SIG-M5 (cell line): ENCODE measurements at places on chromosomes 4 and X.

DNA sequence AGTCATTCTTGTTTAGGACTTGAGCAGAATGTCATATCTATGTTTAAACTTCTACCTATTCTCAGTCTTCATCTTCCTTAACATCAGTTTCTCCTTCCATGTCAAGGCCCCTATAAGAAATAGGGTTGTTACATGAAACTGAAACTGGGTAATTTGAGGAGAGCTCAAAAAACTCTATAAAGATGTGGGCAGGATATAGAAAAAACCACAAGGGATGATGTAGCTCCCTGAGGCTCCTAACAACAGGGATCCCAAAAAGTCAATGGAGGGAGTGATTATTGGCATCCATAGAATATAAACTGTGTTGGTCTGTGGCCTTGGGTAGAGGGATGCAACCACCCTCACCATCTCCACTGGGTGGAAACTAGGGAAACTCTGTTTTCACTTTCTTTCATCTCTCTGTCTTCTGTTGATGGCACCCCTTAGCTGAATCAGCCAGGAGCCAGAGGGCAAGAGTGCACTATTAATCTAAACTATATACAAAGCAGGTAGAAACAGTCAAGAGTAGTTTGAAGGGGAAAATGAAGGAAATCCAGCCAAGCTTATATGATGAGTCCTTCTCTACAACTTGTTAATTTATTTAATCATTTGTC, 27.6 kb downstream of the C4orf54 start:
- no peak for DNase-seq

- no peak for DNase-seq
Observed at GRCh38 chrX:28550331-28550872, 36.8 kb upstream of the IL1RAPL1 start.

DNA sequence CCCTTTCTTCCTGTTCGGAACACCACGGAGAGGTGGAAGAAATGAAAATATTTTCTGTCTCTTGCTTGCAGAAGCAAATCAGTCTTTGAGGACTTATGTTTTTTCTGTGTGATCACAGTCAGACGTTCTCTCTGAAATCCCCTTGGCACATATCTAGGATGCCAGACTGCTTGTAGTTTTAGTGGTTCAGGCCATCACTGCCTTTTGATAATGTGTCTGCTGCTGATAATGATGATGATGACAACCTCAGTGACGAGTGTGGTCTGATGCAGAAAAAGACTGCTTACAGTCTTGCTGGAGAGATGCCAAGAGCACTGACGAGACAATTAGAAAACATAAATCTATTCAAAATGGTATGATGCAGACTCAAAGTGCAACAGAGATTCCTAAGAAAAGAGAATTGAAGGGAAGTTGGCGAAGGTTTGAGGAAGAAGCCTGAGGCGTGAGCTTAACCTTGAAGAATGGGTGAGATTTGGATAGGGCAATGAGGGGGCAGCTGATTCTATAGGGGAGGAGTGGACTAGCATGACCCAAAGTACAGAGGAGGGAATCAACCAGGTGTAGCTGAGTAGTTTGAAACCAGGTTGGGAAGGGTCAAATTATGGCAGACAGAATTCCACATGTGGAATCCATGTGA, 7.9 kb downstream of the RAB33A start:
- no peak for DNase-seq

DNA sequence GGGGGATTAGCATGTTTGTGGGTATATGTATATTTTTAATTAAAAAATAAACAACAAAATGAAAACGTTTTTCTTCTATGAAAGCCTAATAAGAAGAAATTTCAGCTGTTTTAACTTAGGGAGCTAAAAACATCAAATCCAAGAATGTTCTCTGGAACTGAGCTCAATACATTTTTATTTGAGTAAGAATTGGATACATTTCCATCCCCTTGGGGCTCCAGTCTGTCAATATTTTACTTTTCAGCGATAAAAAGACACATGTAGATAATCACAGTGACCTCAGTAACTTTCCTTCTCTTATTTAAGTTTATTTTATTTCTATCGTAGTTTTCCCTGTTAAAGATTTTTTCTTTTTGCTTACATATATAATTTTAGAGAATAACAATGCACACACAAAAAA, 59.3 kb downstream of the ELOVL6 start:
- no peak for DNase-seq

DNA sequence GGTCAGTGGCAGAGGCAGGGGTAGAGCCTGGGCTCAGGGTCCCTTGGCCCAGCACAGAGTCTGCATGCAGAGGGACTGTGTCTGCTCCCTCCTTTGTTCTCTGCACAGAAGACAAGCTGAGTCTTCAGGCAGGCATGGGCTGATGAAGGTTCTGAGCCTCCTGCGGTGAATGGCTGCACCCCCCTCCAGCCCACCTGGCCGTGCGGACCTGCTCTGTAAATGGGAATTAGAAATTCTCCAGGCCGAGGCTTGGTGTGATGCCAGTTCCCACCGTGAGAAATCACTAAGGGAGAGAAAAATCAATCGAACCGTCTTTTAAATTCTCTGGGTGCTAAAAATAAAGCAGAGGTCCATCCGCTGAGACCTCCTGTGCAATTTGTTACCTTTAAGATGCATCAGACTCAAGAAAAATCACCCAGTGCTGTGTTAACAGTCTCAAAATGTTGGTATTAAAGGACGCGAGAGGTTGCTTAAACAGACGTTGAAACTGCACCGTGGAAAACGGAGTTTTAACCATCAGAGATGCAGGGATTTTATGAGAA, 96.0 kb downstream of the WFS1 start:
- no peak for DNase-seq

GRCh38 chrX:154991039-154991438, 31.5 kb downstream of the F8 start:
- DNase-seq: no peak

DNA sequence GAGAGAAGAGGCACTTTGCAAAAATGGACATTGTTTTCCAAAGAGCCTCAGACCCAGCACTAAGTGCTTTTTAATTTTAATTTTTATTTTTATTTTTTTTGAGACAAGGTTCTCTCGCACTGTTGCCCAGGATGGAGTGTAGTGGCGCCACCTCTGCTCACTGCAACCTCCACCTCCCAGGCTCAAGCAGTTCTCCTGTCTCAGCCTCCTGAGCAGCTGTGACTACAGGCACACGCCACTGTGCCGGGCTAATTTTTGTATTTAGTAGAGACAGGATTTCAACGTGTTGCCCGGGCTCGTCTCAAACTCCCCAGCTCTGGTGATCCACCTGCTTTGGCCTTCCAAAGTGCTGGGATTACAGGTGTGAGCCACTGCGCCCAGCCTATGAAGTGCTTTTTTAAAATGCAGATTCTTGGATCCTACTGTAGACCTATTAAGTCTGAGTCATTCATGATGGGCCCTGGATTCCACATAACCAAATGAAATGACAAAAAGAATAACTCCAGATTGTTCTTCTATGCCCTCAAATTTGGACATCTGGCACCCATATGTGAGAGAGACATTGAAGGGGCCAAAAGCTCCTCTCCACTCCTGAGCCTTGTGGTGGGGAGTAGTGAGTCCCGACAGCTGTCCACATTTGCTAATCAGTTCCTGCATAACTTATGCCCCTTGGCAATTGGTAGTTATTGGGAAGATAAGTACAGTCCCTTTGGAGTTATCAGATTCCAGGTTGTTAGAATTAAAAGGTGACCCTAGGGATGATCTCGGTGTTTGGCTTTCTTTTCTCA, 3.6 kb downstream of the NOCT start:
- no peak for DNase-seq

DNA sequence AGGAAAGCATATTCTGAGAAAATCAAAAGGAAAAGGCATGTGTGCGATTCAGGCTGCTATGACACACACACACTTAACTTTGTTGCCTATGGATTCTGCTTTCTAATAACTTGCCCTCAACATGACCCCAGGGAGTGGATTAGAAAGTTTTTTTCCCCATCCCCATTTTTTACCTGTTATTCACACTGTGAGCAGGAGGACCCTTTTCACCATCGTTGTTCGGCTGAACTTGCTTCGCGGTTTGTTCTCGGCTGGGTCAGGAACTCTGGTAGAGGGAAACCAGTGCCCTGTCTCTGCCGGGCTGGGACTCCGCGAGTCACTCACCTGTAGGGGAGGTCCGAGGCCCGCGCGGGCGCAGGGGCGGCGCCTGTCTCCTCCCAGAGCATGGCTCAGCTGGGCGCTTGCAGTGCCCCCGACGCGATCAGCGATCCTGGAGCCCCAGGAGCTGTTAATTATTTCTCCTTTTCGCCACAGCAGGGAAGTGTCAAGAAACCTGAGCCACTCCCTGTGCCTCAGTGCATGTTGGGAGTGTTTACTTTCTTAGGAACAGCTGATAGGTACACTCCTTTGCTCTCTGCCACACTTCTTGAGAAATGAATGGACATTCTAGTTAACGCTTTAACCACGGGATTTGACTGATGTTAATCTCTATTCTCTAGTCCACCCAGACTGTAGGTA, at the start of gene RASSF6:
RASSF6 (minus strand) TSS at position 322 of the 678 bp plus-strand sequence. CDS start 8,641 bp downstream, outside the sequence.
- no peak for DNase-seq

DNA sequence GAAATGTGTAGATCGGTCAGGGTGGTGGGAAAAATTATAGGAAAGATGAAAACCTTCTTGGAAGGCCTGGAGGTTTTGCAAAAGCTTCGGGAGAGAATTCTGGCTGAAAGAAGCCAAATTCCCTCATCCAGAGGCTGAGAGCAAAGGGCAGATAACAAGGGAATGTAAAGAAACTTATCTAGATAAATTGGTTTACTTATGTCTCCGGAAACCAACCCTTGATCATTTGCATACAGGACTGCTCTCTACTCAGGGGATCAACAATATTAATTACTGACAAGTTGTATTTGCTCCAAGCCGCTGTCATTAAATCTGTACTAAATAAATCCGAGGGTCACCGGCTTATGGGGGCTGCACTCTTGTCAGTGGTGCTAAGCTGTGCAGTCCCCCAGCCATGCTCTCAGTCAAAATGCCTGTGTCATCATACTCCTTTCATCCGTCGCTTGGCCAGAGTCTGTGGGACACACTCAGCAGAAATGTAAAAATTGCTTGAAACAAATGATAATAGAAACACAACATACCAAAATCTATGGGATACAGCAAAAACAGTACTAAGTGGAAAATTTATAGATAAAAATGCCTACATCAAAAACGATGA, 715.7 kb downstream of the KCTD8 start:
- DNase-seq: no peak

DNA sequence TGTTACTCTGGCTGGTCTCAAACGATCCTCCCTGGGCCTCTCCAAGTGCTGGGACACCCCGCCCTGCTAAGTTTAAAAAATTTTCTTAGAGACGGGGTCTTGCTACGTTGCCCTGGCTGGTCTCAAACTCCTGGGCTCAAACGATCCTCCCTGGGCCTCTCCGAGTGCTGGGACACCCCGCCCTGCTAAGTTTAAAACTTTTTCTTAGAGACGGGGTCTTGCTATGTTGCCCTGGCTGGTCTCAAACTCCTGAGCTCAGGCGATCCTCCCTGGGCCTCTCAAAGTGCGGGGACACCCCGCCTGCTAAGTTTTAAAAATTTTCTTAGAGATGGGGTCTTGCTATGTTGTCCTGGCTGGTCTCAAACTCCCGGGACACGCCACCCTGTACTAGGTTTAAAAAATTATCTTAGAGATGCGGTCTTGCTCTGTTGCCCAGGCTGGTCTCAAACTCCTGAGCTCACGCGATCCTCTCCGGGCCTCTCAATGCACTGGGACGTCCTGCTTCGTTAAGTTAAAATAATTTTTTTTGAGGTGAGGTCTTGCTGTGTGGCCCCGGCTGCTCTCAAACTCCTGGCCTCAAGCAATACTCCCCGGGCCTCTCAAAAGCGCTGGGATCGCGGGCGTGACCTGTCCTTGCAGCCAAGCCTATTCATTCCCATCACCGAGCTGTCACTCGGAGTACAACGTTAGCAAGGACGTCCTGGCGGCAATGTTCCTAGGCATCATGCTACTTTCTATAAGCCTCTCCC, 1.1 kb downstream of the SLC25A6 start:
- DNase-seq: no peak

- DNase-seq: no peak
Observed at GRCh38 chrX:125404667-125405160, 85.0 kb downstream of the TEX13C start.

DNA sequence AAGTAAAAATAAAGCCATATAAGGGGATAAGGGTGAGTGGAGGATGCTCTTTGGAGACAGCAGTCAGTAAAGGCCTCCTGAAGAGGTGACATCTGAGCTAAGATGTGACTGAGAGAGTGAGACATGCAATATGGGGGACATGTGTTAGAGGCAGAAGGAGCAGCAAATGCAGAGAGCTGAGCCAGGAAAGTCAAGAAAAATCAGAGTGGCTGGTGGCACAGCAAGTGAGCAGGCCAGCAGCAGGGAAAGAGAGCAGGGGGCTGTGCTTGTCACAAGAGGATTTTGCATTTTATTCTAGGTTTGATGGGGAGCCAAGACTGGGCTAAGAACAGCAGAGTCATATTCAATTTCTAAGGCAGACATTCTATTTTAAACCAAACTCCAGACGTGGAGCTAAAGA, 394.5 kb downstream of the KCNIP4 start:
- DNase-seq: no peak

DNA sequence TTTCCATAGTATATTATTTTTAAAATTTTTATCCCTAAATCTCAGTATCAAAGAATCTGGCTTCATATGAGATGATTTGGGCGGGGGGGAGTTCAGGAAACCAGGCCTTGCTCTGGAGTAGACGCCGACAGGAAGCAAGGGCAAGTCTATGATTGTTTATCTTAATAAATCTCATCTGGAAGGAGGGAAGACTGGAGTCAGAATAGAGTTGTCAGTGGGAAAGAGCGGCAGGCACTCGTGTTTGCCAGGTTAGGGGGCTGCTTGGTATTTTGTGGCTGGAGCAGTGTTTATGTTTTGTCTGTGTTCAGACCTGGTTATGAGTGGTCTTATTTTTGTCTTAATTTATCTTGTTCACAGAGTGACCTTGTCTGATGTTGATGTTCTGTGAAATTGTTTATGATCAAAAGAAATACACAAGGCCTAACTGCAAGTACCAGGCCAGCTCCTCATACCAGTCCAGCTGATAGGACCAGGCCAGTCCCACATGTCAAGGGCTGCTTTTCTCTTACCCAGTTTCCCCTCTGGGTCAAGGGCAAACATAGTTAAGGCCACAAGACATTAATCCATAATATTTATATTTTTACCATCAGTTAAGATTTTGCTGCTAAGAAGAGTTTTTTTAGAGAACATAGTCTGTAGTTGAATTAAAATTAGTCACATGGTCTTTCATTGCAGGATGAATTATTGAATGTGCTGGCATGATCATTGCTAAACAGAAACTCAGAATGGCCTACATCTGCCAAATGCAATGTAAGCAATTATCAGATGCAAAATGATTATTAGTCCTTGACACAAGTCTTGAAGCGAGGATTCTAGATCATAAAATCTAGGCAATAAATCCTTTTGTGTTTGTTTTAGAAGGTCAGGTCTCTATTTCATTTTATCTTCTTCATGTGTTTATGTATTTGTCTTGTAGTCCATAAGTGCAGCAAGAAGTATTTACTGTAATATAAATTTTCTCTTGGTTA, 176.5 kb downstream of the GASK1B start:
- no peak for DNase-seq

GRCh38 chrX:16462912-16463311, 187.0 kb upstream of the S100G start:
- no peak for DNase-seq

DNA sequence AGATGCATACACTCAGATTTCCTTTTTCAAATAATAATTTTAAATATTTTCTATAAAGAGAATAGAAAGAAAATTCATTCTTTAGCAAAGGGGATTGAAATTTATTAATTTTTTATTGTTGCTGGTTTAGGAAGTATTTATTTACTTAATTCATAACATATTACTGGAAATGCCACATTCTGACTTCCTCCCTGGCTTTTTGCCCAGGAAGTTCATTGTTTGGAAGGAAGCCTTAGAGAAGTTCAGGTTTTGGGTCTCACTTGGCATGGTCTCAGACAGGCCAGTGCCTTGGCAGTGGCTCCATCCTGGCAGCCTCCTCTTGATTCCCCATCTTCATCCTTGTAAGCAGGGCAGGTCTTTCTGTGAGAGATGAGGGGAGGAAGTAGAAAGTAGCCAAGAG, 50.5 kb downstream of the IL15 start:
- DNase-seq: no peak
